SIG-M5 (cell line): ENCODE measurements at places on chromosomes 4 and X.

GRCh38 chr4:153593161-153593560 is 90.9 kb upstream of the TLR2 start:
- DNase-seq: no peak

GRCh38 chr4:169952236-169953002 is 73.8 kb downstream of the MFAP3L start:
- no peak for DNase-seq

DNA sequence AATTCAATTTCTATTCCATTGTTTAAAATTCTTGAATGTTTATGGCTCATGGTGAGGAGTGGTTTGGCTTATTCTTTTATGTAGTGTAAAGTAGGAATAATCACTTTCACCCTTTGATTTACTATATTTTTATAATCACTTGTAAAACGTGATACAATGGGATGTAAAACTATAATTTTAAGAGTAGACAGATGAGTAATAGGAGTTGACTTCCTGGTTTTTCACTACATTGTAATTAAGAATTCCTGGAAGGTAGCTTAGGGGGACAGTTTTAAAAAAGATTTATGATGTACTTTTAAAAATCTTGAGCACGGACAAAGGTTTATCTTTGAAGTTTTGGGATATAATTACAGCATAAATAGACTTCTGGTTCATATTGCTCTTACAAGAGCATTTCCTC is 65.3 kb downstream of the PDGFC start:
- DNase-seq: no peak

- no peak for DNase-seq
These were observed 7.8 kb upstream of the NUP54 start for GRCh38 chr4:76155979-76156378.

DNA sequence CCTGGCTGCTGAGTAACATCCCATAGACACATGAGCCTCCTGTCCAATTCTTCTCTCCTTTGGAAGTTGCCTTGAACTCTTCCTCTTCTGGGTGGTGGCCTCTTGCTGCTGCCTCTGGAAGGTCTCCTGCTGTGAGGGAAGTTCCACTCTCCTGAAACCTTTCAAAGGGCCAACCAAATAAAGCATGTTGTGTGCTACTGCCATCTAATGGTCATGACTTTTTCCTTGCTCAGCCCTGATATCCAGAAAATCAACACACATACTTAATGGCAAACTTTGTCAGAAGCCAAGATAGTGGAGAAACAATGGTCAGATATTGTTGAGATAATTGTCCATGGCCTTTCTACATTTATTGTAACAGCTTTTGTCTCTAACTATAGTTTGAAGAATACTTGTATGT is 19.1 kb upstream of the ZXDA start:
- no peak for DNase-seq

DNA sequence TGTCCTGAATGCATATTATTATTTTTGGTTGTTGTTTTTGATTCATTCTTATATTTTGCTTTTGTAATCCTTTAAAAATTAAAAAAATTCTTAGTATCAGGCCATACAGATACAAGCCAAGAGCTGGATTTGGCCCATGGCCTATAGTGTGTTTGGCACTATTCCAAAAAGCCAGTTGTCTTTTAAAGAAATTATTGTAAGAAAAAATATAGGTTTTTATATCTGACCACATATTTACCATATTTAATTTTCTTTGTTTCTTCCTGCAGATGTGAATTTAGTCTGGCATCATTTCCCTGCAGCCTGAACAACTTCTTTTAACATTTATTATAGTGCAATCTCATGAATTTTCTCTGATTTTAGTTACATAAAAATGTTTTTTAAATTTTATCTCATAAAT is 652.8 kb upstream of the NR3C2 start:
- no peak for DNase-seq
